SK-MEL-5 (cell line): ENCODE measurements at places on chromosomes 2 and 18. TPM values are rescaled to one million over a fixed set of nuclear protein-coding genes. Genes with fewer than 3 reads are reported as not detected.

- DNase-seq = no peak
Measured at GRCh38 chr2:105362862-105363591, 25.7 kb downstream of the C2orf49 start.

DNA sequence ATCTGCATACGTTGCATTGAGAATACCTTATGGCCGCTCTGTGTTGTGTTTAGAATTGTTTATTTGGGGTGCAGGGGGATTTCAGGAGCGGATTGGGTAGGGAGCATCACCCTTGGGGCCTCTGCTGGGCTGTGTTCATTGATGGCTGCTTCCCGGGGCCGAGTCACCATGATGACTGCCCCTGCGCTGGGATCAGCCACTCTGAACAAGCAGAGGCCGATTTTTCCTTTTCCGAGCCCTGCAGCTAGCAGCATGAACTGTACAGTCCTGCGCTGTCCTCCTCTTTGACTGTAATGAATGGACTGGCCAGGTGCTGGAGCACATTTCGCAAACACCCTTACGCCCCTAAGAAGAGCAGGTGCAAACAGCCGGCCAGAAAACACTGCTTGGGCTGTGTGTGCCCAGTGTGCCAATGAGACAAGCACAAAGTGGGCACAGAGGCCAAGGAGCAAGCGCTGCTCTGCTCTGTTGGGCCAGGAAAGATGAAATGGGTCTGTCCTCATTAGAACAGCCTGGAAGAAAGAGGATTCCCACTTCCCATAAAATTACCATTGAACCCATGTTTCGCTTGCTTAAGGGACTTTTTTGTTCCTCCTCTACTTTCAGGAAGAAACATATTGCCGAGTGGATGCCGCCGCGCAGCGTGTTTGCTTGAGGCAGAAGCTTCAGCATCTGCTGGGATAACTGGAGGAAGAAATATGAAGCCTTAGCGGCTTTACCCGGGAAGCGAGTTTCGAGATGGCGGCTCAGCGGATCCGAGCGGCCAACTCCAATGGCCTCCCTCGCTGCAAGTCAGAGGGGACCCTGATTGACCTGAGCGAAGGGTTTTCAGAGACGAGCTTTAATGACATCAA, 82.7 kb downstream of the SH3BP4 start:
- no peak for DNase-seq

The GALNT14 gene
- 4.8 and 5.9 TPM in 2 replicates for total RNA-seq

GRCh38 chr2:39665811-39666490, at the start of gene TMEM178A:
Gene TMEM178A (plus strand): TSS chr2:39665917. CDS start chr2:39665975, 58 bp downstream.
- DNase-seq = no peak

DNA sequence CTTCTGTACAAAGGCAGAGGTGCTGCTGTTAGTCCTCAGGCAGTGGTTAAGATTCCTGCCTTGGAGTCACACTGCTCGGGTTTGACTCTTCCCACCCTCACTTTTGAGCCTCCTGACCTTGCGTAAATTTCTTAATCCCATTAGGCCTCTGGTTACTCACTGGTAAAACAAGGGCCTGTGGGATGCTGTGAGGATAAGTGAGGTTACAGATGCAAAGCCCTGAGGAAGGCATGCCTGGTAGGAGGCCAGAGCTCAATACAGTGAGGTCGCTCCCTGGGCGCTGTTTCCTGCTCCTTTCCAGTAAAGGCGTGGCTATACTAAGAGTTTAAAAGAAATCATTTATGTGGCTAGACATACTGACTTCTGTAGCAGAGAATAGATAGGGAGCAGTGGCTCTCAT, 127.5 kb upstream of the TMEM200C start:
- DNase-seq = no peak

GRCh38 chr2:219835493-219835892, 208.1 kb downstream of the SLC4A3 start:
- no peak for DNase-seq

DNA sequence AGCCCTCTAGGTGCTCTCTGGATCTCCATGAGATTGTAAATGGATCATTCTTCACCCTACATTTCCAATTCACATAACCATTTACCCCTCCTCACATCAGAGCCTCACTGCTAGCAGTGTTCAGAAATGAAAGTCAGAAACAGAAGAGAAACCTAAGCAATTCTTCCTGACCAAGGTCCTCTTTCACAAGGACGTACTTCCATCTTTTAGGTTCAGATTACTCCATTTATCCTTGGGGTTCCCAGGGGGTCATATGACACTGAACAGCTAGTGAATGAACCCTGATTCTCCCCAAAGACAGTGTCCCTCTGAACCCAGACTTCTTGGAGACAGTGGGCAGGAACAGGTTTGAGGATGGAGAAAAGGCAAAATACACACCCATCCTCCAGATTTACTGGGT, 12.9 kb upstream of the MARCO start:
- DNase-seq = no peak
